Testis (tissue), 5 donors: ENCODE measurements at places on chromosomes 2 and 18. TPM values are rescaled to one million over a fixed set of nuclear protein-coding genes. Genes with fewer than 3 reads are reported as not detected.

DNA sequence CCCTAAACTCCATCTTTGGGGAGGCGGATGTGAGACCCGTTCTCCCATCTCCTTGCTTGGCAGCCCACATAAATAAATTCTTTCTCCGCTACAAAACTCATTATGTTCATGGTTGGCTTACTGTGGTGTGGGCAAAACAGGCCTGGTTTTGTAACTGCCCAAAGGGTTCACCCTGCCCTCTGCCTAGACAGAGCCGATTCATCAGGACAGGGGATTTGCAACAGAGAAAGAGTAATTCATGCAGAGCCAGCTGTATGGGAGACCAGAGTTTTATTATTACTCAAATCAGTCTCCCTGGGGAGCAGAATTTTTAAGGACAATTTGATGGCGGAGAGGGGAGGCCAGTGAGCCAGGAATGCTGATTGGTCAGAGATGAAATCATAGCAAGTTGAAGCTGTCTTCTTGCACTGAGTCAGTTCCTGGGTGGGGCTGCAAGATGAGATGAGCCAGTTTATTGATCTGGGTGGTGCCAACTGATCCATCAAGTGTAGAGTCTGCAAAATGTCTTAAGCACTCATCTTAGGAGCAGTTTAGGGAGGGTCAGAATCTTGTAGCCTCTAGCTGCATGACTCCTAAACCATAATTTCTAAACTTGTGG, 8.4 kb upstream of the RNF125 start:
- DNase-seq: no peak

DNA sequence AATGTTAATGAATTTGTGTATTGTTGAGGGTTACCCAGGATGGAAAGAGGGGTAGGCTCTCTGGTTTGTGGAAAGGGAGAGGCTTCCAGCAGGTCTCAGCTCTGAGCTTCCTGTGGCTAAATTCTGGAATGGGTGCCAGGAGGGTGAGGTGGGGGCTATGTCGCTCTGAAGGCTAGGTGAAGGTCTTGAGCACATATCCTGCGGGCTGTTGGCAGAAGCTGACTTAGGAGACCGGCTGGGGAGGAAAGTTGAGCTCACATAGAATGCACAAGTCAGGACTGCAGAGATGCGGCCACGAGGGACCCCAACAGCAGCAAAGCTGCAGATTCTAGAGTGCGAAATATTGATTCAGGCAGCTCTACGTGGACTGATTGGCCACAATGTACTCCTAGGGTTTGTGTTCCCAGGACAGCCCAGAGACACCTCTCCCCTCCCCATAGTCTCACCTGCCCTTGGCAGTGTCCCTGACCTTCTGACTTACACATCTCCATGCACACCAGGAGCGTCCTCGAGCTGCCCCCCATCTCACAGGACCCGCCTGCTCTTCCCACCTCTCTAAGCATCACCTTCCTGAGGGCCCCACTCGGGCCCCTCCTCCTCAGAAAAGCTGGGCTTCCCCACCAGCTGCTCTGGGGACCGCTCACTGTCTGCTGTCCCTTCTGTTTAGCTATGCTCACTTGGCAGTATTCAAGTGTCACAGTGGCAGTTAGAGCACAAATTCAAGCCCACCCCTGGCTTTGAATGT, 72.6 kb downstream of the ALK start:
- DNase-seq: no peak

- no peak for DNase-seq
Measured at GRCh38 chr2:46669996-46670793, 190.8 kb downstream of the TMEM247 start.

GRCh38 chr2:162016080-162016479, 57.9 kb downstream of the DPP4 start:
- no peak for DNase-seq

DNA sequence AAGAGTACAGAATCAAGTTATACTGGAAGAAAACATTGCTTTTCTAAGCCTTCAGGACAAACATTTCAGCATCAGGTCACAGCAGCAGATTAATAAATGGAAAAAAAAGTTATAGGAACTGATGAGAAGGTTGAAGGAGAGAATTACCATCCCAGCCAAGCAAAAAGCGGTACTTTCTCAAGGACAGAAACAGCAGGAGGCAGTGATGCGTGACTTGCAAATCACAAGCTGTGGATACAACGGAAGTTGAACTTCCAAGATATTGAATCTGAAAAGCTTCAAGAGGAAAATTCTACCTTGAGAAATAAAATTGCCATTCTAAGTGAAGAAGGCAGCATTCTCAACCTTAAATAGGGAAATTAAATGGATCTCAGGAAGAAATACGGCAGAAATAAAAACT, 18.5 kb upstream of the SERPINB12 start:
- no peak for DNase-seq

ST8SIA5 gene
- total RNA-seq: 1.6 TPM

DNA sequence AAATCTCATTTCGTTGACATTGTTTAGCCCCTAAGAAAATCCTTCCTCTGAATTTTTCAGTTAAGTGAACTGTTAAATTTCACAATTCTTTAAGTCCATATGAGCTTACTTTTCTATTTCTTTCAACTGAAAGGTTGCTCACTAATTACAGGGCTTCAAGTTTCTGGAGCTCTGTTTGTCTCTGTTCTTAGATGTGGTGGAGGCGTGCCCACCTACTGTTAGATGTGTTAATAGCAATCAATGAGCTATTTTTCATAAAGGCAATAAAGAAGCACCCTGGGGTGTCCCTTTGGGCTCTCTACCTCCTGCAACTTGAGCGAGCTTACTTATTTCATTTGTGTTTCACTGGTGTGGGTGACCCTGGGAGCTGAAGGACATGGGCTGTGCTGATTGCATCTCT, 25.0 kb downstream of the CREG2 start:
- no peak for DNase-seq

DNA sequence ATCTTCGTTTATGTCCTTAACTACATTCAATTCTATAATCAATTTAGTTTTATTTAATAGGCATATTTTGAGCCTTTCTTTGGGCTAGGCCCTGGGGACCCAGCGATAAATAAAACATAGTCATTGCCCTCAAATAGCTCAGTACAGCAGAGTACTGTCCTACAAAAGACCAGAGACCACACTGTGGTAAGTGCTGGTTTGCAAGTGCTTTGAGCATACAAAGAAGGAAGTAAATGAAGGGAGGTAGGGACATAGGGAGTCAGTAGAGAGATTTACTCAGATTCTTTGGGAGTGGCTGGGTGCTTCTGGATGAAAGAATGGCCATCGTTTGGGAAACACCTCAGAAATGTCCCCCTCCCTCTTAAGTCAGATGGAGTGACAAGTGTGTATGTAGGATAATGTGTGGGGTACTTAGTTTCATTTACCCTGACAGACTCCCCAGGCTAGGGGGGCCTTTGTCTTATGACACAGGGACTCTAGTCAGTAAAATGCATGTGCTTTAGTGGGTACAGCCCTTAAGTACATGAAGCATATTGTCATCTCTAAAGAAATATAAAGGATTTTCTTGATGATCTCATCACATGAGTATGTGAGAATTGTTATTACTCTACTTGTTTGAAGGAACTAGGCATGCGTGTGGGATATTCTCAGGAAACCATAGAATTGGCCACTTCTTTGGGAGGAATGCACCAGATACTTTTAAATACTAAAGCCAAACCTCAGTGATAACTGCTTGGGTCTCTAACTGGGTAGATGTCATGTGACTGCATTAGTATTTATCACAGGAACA, 35.1 kb downstream of the MAPRE2 start:
- no peak for DNase-seq

GRCh38 chr18:56851774-56852173, 200.6 kb downstream of the WDR7 start:
- no peak for DNase-seq

DNA sequence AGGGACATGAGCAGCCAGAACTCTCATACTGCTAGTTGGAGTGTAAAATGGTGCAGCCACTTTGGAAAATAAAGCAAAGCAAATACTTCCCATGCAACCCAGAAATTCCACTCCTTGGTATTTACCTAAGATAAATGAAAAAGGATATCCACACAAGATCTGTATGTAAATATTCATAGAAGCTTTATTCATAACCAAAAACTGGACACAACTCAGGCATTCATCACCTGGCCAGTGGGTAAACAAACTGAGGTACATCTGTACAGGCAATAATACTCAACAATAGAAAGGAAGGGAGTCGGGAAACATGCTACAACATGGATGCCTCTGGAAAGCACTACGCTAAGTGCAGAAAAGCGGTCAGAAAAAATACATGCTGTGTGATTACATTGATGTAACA, 2.5 kb upstream of the LOXHD1 start:
- no peak for DNase-seq

HOXD12 gene
- total RNA-seq: not detected

DNA sequence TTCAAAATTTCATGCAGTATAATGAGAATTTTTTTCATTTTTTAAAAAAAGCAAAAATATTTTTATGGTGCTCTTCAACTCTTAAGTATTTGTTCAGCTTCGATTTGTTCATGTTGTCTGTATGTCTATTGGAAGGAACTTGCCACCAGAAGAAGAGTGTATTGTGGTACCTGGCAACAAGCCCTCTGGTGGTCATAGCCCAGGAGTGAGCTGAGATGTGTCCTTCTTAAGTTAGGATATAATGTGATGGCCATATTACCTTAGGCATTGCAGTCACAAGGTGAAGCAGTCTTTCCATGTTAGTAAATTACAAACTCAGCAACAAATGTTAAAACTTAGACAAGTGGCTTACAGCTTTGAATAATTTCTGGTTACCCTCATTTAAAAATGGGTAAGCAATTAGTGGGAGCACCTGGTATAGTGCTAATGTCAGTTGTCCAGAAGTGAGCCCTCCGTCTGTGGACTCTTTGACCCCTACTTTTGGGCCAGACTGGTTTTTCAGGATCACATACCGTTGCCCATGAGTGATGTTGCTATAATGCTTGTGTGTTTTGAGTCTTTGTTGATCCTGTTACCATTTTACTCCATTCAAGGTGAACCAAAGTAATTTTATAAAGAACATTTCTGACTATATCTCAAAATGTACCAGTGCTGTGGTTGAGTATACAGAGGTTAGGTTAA, 57.4 kb downstream of the MYO1B start:
- no peak for DNase-seq

DNA sequence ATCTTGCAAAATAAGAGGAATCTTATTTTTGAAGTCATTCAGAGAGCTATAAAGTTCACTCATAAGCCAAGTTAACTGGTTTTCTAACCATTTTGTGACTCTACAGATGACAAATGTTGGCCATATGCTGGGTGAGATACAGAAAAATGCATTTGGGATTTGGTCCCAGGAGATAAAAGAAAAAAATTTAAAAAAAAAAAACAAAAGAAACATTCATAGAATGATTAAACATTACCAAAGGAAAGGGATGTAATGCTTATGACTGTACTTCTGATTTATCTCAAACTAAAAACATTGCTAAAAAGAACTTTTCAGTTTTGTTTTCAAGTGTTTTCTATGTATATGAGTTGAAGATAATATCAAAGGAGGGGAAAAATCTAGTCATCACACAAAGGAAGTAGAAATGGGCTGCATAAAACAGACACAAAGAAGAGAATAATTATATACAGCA, 43.1 kb downstream of the PELI1 start:
- DNase-seq: no peak

GRCh38 chr2:191217580-191217979, 27.6 kb upstream of the MYO1B start:
- no peak for DNase-seq

DNA sequence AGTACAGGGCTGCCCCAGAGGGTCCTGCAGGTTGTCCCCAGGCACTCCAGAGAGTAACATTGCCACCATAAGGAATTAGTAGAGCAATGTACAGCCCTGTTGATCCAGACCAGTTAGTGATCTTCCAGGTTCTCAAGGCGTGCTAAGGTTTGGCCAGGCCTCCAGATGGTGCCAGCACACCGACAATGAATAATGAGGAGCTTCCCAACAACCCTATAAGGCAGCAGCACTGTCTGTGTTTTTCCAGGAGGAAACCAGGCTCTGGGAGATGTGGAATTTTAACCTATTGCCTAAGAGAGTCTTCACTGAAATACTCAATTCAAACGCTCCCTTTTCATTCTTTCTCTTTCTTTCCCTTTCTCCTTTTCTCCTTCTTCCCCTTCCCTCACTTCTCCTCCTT, 122.1 kb downstream of the MGAT5 start:
- no peak for DNase-seq

LOXHD1 gene
- total RNA-seq: 29.6 TPM

ZNF407 gene
- total RNA-seq: 30.8 TPM

DNA sequence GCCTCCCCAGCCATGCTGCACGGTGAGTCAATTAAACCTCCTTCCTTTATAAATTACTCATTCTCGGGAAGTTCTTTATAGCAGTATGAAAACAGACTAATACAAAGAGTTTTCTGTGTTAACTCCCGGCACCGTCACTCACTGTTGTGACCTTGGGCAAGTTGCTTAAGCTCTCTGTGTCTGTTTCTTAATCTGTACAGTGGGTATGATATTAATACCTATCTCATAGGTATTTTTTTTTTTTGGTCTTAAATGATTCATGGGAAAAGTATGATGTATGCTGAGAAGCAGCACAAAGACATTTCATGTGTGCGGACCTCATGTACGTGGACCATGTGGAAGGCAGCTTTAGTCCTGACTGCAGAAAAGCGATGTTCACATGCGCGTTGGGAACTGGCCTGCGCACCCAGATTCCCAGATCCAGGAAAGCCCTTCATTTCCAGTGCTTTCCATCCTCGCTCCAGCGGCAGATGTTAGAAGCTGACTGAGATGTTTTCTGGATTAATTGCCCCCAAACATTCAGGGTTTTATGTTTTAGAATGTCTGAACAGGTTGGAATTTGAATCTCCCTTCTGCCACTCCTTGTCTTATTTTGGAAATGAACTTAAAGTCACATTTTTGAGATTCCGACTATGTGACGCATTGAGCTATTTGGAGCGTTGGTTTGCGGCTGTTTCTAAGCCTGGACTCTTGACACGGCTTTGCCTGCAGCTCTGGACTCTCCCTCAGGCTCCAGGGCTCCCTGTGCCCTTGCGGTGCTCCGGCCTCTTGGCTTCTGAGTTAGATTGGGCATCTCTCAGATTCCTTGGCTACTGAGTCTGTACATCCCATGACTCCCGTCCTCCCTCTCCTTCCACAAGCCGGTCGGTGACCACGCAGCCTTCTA, 61.4 kb downstream of the SLC4A3 start:
- DNase-seq: no peak

DNA sequence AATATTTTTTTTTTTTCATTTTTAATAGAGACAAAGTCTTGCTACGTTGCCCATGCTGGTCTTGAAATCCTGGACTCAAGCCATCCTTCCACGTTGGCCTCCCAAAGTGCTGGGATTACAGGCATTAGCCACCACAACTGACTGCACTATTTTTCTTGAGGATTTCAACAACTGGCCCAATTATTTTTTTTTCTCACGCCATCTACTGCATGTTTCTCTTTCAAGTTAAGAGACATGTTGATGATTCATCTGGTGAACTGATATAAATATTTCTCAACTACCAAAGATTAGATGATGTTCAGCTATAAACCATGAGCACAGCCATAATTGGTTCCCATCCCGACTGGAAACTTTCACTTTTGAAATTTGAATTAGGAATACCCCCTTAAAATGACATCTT, 688.4 kb upstream of the SYT4 start:
- DNase-seq: no peak

- DNase-seq: no peak
Measured at GRCh38 chr2:67798541-67799160, 264.2 kb downstream of the C1D start.

GAREM2 gene
- total RNA-seq: 5.4 TPM
